Dermis lymphatic vessel endothelial cell (primary cell): ENCODE measurements at places on chromosomes 1 and 21. TPM values are rescaled to one million over a fixed set of nuclear protein-coding genes. Genes with fewer than 3 reads are reported as not detected.

Gene KRTAP7-1
- total RNA-seq: not detected in 2 replicates

Gene MYBPHL
- not detected in 2 replicates for total RNA-seq

Gene CYP4X1
- total RNA-seq: 0.60 and 0.87 TPM in 2 replicates

Gene KIF2C
- 4.7 and 5.2 TPM in 2 replicates for total RNA-seq

Gene ZNF683
- not detected in 2 replicates for total RNA-seq

Gene CELSR2
- 0.43 and 0.65 TPM in 2 replicates for total RNA-seq

Gene SPATA21
- not detected in 2 replicates for total RNA-seq
